ENCODE measurements at places on chromosomes 12 and 14. TPM values are rescaled to one million over a fixed set of nuclear protein-coding genes. Genes with fewer than 3 reads are reported as not detected.
A peak's percentile ranks its signal among the peaks of the same experiment; 100 is the strongest.

- DNase-seq = peak; percentile 74
Measured at GRCh38 chr12:53975064-53975471, 314 bp upstream of the HOTAIR start.

DNA sequence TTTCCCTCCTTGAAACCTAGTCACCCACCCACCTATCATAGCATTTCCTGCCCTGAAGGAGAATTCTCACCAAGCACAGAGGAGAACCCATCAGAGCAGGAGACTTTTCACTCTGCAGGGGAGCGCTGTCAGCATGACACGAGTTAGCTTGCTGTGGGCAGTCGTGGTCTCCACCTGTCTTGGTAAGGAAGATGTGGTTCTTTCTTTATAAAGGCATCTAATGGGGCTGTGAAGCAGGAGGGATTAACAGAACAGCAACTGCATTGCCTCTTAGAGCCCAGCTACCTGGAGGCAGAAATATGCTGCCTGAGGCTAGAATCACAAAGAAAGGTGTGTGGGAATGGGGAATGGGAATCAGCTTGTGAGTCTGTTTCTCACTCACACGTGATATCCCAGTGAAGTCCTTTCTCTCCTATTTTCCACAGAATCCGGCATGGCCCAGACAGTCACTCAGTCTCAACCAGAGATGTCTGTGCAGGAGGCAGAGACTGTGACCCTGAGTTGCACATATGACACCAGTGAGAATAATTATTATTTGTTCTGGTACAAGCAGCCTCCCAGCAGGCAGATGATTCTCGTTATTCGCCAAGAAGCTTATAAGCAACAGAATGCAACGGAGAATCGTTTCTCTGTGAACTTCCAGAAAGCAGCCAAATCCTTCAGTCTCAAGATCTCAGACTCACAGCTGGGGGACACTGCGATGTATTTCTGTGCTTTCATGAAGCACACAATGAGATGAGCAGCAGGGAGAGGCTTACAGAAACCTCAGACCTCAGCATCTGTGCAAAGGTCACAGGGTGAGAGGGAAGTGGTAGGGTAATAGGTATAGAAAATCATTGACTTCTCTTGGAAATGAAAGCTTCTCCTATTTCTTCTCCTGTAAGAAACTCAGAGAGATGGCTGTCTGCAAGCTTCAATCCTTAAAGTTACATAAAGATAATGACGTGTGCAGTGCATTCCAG lies 316.9 kb downstream of the DAD1 start:
- no peak for DNase-seq

DNA sequence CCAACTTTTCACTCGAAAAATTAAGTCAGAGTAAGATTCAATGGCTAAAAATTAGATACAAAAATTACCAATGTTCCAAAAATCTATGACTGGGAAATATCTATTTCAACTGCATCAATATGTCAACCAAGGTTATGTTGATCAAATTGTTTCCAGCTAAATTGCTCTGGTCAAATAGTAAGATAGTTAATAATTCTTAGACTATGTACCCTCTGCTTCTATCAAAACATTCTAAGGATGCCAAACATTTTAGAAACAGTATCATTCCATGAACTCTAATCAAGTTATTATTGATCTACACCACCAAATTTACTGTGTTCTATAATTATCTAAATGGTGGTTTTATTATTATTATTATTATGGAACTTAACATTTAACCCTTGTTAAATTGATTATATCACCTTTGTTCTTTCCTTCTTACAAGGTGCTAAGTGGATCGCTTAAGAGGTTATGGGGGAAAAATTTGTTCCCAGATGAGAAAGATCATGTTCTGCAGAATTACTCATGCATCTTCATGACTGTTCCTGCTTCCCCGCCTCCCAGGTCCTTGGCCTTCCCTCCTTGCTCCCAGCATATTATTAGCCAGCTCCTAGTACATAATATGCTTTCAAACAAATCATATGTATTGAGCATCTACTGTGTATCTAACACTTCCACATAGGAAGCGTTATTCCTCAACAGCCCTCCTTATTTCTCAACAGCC lies 240.5 kb upstream of the KRR1 start:
- no peak for DNase-seq

DNA sequence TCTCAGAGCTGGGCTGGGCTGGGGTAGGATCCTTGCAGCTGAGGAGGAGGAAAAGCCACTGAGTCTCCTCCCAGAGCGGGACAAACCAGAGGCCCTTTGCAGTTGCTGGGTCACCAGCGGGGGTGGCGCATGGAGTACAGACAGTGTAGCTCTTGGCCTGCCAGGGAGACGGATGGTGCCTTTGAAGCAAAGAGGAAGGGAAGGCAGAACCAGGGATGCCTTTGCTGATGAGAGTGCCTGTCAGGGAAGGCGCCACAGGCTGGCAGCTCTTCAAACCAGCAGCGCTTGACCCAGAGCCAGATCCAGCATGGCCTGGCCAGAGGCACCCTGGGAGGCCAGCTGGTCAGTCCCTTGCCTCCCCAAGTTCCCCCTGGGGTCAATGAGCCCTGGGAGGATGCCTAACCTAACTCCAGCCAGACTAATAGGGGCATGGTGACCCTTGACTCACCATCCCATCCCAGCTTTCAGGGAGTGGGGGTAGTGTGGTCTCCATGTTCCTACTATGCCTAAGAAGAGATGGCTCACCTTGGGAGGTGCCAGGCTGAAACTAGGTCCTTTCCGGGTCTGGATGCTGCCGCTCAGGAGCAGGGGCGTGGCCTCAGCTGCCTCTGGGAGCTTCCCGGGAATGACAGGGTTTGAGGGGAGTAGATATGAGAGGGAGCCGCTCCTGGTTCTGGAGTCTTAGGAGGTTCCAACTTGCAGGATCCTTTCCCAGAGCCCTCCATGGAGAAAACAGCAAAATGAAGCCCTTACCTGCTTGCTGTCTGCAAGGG lies 19.8 kb downstream of the VASH1 start:
- no peak for DNase-seq

GLIPR1L1 gene
- total RNA-seq = not detected

SLC35F4 gene
- total RNA-seq = not detected

DNA sequence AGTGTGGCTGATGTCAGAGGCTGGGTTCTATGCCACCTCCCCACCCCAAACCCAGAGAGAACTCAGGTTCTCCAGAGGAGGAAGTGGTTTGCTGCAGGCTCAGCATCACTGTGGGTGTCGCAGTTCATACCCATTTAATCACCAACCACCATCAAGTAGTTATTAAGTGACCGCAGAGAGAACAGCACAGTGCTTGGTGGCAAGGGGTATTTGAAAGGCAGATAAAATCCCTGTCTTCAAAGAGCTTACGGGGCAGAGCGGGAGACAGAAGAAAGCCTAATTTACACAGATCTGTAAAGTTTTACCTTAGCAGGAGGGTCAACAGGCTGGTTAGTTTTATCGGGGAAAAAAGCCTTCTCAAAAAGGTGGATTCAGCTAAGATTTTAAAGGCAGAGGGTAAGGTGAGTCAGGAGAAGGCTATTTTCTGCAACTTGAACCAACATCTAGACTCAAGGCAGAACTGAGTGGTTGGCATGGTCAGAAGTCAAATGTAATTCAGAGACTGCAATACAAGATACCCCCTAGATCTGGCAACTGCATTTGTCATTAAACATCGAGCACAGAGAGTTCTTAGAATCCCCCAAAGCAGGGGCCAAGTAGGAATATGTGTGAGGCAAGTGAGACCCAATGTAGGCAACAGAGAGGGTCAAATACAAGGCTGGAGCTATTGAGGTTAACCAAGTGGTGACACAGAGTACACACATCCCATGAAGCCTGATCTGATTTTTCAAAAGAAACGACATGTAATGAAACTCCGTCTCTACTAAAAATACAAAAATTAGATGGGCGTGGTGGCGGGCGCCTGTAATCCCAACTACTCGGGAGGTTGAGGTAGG lies 13.2 kb downstream of the PXN start:
- no peak for DNase-seq

DNA sequence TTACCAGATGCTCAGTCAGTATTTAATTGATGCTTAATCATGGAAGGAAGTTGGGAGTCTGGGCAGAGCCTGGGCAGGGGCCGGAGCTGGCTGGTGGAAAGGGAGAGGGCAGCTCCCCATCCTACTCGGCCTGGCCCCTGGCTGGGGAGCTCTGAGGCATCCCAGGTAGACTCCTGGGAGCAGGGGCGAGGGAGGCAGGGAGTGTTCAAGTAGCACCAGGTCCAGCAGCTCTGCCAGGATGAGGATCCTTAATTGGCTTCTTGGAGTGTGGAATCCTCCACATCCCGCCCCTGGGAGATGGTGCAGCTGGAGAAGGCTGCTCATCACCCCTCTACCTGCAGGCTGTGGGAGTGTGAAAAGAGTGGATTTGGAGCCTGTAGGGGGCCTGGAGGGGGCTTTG lies 30.9 kb downstream of the SYNDIG1L start:
- DNase-seq = no peak

PPP4R4 gene
- 1.00 TPM for total RNA-seq

DNA sequence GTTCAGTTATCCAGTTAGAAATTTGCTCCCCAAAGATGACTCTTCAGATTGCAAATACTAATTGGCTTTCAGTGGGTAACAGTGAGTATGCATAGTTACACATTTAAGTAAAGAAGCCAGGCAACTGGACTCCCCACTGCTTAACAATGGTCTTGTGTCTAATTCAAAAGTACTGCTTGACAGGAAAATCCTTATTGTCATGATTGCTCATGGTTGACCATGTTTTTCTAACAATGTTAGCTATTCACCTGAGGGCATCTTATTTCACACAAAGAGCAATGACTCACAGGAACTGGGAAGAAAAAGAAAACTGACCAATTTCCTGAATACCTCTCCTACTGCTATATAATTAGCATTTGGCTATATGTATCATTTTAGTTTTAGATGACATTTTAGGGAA lies 33.7 kb upstream of the ALG10B start:
- DNase-seq = no peak

GRCh38 chr12:39586816-39587215 lies 32.8 kb downstream of the ABCD2 start:
- DNase-seq = no peak

- DNase-seq = no peak
Measured at GRCh38 chr14:94545131-94545841, 16.0 kb upstream of the SERPINA4 start.

DNA sequence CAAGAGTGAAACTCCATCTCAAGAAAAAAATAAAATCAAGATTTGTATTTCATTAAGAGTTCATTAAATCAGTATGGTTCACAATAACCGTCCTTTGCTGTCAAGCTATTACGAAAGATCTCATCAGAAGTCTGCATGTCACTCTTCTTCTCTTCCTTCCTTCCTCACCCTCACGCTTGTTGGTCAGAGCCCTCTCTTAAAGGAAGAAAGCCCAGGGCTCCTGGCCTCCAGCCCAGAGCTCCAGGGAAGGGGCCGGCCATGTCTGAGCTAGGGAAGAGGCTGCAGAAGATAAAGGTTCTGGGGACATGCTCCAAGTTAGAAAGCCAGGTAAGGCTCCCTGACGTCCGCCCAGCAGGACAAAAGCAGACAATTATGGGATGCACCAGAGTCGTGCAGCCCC lies 43.1 kb upstream of the DLK1 start:
- DNase-seq = no peak

GRCh38 chr14:103232831-103233319 lies 101.2 kb upstream of the EIF5 start:
- DNase-seq = no peak

GRCh38 chr14:90453401-90453951 lies 56.6 kb downstream of the CALM1 start:
- DNase-seq = no peak

DNA sequence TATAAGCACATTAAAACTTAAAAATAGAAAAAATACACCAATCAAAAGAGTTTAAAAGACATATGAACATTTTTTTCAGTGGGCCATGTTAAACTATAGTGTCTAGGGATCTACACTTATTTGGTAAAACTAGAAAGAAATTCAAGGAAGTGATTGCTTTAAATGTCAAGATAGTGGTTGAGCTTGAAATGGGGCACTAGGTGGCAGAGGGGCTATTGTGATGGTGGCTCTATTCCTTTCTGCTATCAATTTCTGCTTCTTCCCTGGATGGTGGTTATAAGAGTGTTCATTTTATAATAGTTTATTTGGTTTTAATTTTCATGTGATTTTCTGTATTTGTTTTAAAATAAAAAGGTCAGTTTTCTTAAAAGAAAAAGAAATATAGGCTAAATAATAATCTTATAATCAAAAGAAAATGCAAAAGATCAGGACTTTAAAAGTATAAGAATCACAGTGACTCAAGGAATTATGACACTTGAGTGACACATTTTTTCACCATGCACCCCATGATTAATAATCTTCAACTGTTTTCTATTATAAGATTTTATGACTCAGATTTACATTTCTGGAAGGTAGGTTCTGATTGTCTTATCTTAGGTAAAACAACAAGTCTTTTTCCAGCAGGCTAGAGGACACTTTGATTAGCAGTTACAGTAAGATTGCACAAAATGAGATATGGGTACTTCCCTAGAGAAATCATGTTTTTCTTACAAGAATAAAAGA lies 137.5 kb downstream of the FSCB start:
- no peak for DNase-seq

GRCh38 chr12:80217011-80217535 lies 117.7 kb downstream of the OTOGL start:
- DNase-seq = no peak

GRCh38 chr12:41486718-41487117 lies 298.6 kb downstream of the PDZRN4 start:
- DNase-seq = no peak

GRCh38 chr12:64794305-64794704 lies 30.1 kb upstream of the TBC1D30 start:
- no peak for DNase-seq

DNA sequence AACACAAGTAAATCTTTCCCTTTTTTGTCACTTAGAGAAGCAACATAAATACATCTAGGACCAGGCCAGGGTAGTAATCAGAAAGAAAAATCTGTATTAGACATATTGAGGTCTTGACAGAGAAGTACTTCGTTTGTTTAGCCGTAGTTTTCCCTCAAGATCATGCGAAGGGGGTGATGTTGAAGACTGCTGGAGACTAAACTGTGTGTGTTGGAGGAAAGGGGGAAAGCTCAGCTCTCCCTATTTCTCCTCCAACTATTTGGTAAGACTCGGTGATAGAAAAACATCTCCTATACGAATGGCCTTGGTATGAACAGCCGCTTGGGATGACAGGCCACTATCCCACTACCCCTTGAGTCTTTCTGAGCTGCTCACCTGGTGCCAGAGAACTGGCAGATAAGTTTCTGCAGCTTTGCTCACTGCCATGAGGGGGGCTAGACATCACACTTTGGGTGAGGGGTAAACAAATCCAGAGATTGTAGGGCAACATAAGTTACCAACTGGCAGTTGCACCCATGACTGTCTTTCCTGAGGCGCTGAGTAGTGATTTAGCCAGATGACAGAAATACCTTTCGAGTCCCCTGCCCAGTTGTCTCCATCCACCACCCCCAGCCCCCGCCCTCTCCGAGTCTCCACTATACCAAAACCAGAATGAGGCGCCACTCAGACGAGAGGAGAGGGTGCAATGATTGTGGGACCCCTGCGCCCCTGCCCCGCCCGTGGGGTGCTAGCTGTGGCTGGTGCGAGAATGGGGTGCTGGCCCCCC lies 685 bp downstream of the VAMP1 start:
- peak; percentile 54 for DNase-seq

Data from OCI-LY7 (cell line).